ENCODE measurements at places on chromosomes 16 and 17.

DNA sequence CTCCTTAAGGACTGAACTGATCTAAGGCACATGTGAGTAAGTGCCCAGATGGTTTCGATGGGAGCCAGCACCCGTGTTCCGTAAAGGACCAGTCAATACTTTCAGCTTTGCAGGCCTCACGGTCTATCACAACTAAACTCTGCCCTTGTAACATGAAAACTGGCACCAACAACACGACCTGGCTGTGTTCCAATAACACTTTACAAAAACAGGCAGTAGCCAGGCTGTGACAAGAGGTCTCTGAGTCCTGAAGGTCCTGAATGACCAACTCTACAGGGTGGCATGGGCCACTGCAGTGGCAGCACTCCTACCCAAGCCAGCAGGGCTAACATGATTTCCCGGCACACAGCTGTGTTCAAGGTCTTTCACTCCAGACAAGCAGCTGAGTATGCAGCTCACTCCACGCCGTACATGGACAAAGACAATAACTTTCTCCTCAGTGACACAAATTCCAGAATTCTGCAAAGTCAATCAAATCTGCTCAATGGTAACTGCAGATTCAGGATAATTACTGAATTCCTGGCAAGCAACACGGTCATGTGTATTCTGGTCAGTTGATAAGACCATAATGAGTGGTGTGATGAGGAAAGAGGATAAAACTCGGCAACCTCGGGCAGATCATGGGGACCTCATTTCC, 15.3 kb downstream of the NPLOC4 start:
- H3K36me3 ChIP-seq, result peaks cover 83% of the 10 kb centered on the region
- H3K27me3 ChIP-seq, result no peaks in the 10 kb centered on the region
- H3K4me3 ChIP-seq, result no peak overlapping the region
- no peak for DNase-seq
- H3K27ac ChIP-seq, result no peak overlapping the region

DNA sequence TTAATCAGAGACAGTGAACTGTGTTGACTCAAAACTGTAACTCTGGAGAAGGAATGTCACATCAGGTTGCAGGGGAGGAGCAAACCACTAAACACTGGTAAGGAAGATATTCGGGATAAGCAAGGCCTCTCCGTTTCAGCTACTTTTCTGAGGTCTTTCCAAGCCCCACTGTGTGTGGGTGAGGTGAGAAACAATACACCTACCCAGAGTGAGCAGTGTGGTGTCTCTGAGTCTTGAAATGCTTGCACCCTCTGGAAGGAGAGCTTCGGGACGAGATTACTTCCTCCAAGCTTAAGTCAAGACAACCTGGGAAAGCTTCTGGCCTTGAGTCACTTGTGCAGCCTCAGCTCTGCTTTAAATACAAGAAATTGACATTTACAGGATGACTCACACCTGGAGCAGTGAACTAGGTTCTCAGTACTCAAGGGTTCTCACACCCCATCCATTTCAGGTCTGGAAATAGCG, 2.5 kb upstream of the MAP3K14 start:
- no peak overlapping the region for H3K4me3 ChIP-seq
- peaks cover 49% of the 10 kb centered on the region for H3K4me1 ChIP-seq
- no peaks in the 10 kb centered on the region for H3K36me3 ChIP-seq
- DNase-seq, result no peak
- no peak overlapping the region for H3K27ac ChIP-seq
- no peaks in the 10 kb centered on the region for H3K27me3 ChIP-seq

GRCh38 chr16:50946606-50947005, 204.5 kb downstream of the SALL1 start:
- no peak overlapping the region for H3K27ac ChIP-seq
- DNase-seq, result no peak
- H3K4me3 ChIP-seq, result no peak overlapping the region
- H3K27me3 ChIP-seq, result no peaks in the 10 kb centered on the region
- H3K4me1 ChIP-seq, result no peaks in the 10 kb centered on the region
- H3K36me3 ChIP-seq, result no peaks in the 10 kb centered on the region

DNA sequence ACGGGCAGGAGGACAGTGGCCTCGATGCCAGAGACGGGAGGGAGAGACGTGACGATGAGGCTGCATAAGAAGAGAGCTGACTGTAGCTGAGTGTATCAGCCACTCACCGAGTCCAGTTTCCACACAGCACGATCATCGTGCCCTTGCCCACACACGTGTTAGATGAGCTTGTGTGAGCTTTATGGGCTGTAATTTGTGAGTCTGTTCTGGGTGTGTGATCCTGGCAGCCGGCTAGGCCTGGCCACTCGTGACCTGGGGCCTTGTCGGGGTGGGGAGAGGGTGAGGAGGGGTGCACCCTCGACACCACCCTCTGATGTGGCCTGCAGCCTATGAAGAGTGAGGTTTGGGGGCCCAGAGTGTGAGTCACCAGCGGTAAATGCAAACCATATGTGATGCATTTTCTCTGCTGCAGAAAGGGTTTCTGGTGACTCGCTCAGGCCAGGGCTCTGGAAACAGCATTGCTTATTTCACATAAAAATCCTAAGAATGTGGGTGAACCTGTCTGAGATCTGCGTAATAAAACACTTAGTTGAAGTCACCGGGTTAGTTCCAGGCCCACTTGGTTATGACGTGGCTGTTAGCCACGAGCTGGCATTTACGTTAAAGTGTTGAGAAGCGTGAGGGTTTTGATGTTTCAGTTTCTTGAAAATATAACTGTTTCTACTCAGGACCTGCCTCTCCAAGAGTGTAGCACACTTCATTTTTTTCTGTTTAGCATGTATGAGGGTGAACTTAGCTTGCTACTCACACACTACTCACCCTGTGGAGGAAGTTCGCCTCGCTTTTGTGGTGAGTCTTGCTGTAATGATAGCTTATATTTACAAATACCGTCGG, 4.2 kb downstream of the METRNL start:
- peak overlapping the region; percentile 7 for H3K27ac ChIP-seq
- peaks cover 2% of the 10 kb centered on the region for H3K27me3 ChIP-seq
- DNase-seq, result peak; percentile 48
- peak overlapping the region; percentile 89 for H3K4me3 ChIP-seq

DNA sequence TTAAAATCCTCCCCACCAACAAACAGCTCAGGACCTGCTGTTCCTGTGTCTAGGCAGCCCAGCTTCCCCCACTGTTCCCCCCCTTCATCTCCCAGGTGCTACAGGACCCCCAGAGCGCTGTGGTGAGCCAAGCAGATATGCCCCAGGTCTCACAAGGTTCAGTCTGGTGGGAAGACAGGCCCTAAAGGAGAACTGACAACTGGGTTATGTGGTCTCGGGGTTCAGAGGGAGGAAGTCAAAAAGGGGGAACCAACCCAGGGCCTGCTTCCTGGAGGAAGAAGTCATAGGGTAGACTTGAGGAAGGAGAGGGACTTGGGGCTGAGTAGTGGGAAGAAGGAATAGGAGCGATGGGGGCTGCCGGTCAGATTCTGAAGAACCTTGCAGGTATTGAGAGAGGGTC, 2.6 kb downstream of the RIPOR1 start:
- H3K4me1 ChIP-seq, result peaks cover 76% of the 10 kb centered on the region
- DNase-seq, result peak; percentile 93
- H3K27ac ChIP-seq, result peak overlapping the region; percentile 95
- H3K27me3 ChIP-seq, result no peaks in the 10 kb centered on the region

DNA sequence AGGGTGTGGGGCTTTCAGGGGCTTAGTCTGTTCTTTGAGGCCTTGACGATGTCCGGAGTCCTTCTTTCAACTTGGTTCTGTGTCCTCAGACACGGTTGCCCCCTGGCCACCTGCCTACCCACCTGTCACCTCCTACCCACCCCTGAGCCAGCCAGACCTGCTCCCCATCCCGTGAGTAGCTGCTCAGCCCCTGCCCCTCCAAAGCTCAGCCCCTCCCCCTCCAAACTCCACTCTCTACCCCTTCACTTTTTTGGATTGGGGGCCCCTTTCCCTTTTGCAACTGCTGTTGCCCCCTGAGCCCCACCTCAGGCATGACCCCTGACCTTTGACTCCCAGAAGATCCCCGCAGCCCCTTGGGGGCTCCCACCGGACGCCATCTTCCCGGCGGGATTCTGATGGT, 1.2 kb downstream of the LAT start:
- H3K4me3 ChIP-seq, result no peak overlapping the region
- H3K36me3 ChIP-seq, result peaks cover 69% of the 10 kb centered on the region
- H3K27me3 ChIP-seq, result peaks cover 4% of the 10 kb centered on the region
- no peak for DNase-seq
- no peak overlapping the region for H3K27ac ChIP-seq

DNA sequence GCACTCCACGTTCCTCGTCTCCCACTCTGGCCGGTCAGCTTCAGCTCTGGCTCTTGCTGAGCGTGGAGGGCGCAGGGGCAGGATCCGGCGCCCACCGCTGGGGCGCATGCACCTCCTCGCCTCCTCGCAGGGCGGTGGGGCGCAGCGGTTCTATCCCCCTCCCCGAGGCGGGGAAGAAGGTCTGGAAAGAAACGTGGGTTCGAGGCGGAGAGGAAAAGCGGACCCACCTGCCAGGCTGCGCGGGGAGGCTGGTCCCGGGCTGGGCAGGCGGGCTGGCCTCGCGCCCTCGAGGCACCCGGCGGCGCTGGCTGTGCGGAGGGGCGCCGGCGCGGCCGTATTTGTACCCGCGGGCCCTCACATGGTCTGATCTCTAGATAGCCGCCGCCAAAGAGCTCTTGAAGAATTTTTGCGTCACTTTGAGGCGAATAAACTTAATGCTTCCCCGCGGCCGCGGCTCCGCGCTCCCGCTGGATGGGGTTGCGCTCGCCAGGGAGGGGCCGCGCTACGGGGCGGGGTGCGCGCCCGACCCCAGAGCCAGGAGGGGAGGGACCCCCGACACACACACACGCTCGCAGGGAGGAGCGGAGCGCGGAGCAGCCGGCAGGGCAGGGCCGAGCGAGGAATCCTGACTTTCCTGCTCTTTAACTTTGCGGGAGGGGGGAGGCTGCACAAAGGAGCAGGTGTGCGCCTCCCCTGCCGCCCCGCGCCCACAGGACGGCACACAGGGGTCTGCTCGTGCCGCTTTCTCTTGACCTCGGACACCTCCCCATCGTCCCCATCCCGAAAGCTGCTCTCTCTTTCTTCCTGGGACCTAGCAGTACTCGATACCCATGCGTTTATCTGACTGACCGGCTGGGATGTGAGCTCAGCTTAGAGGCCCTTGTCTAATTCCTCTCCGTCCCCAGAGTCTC, at the start of gene SLC6A4:
Gene SLC6A4 (minus strand): TSS at position 312 of the 911 bp plus-strand sequence. CDS start 13,739 bp downstream, outside the sequence.
- H3K36me3 ChIP-seq, result no peaks in the 10 kb centered on the region
- no peak for DNase-seq
- peaks cover 43% of the 10 kb centered on the region for H3K27me3 ChIP-seq
- H3K4me1 ChIP-seq, result peaks cover 26% of the 10 kb centered on the region
- H3K27ac ChIP-seq, result no peak within 1 kb of the TSS

GRCh38 chr16:35497399-35497798, 2038.0 kb downstream of the TP53TG3F start:
- H3K36me3 ChIP-seq, result no peaks in the 10 kb centered on the region
- H3K27ac ChIP-seq, result no peak overlapping the region
- no peaks in the 10 kb centered on the region for H3K4me1 ChIP-seq

GRCh38 chr17:58320163-58320558, 8.4 kb downstream of the TSPOAP1 start:
- no peak overlapping the region for H3K27ac ChIP-seq
- H3K4me3 ChIP-seq, result no peak overlapping the region
- H3K27me3 ChIP-seq, result peaks cover 7% of the 10 kb centered on the region

GRCh38 chr16:685967-686366, 1.8 kb upstream of the JMJD8 start:
- peaks cover 47% of the 10 kb centered on the region for H3K4me1 ChIP-seq
- DNase-seq, result peak; percentile 35
- no peak overlapping the region for H3K4me3 ChIP-seq
- no peak overlapping the region for H3K27ac ChIP-seq

DNA sequence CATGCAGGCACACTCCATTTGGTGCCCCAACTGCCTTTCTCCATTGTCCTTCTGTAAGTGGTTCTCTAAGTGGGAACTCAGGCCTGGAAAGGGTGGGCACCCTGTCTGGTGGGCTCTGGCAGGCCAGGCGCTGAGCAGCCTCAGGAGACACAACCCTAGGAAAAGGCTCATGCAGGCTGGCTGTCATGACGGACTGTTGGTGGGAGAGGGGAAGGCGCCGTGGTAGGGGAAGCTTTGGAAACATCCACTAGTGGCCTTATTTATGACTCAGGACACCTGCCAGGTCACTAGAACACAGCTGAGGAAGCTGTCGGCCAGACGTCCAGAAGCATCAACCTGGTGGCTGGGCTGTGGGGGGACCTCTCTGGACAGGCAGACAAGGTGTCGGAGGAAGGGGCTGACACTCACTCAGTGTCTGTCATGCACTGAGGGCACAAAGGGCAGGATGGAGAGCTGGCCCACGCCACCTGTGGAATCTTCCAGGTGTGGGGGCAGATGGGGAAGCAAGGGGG, 216.0 kb downstream of the SEC14L1 start:
- H3K4me1 ChIP-seq, result peaks cover under 1% of the 10 kb centered on the region
- no peak overlapping the region for H3K27ac ChIP-seq
- no peaks in the 10 kb centered on the region for H3K27me3 ChIP-seq
- no peak for DNase-seq

DNA sequence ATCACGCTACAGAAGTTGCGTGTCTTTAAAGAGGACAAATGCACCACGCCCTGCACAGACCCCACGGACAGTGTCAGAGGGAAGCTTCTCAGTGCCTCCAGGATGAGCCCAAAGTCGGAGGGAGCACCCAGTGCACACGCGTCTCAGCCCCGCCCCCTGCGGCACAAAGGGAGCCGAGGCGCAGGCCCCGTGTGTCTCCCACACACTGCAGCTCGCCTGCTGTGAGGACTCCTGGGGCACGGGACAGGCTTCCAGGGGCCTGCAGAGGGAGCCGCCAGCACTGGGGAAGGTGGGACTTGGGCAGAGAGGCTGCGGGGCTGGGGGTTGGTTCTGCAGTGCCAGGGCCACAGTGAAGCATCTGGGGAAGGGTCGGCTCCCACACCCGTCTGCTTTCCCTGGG, 77.4 kb downstream of the LMF1 start:
- H3K36me3 ChIP-seq, result no peaks in the 10 kb centered on the region
- H3K4me3 ChIP-seq, result no peak overlapping the region
- no peak overlapping the region for H3K27ac ChIP-seq
- H3K4me1 ChIP-seq, result no peaks in the 10 kb centered on the region
- no peaks in the 10 kb centered on the region for H3K27me3 ChIP-seq
- no peak for DNase-seq

- H3K4me1 ChIP-seq, result no peaks in the 10 kb centered on the region
- no peak overlapping the region for H3K27ac ChIP-seq
- H3K36me3 ChIP-seq, result no peaks in the 10 kb centered on the region
- no peak overlapping the region for H3K4me3 ChIP-seq
- no peaks in the 10 kb centered on the region for H3K27me3 ChIP-seq
Observed at GRCh38 chr16:78990309-78990701, 610.2 kb downstream of the MAF start.

GRCh38 chr17:75088465-75089417, 987 bp downstream of the SLC16A5 start:
- H3K27me3 ChIP-seq, result no peaks in the 10 kb centered on the region
- H3K36me3 ChIP-seq, result peaks cover 3% of the 10 kb centered on the region
- DNase-seq, result peak; percentile 71
- peaks cover 74% of the 10 kb centered on the region for H3K4me1 ChIP-seq

DNA sequence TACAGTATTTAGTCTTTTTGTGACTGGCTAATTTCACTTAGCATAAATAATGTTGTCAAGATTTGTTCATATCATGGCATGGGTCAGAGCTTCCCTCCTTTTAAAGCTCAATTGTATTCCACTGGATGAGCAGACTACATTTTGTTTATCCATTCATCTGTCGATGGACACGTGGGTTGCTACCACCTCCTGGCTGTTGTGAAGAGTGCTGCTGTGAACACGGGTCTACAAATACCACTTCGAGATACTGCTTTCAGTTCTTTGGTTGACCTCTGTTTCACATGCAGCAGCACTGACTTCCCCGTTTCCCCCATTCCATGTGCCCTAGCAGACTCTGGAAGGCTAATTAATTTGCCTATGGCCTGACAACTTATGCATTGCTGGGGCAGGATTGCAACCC, 285.4 kb downstream of the SHISA9 start:
- no peak overlapping the region for H3K27ac ChIP-seq
- no peaks in the 10 kb centered on the region for H3K27me3 ChIP-seq
- H3K36me3 ChIP-seq, result no peaks in the 10 kb centered on the region
- no peaks in the 10 kb centered on the region for H3K4me1 ChIP-seq
- no peak overlapping the region for H3K4me3 ChIP-seq

Measured in CD14-positive monocyte (primary cell).